ENCODE measurements at places on chromosomes 13 and 19. TPM values are rescaled to one million over a fixed set of nuclear protein-coding genes. Genes with fewer than 3 reads are reported as not detected.

- DNase-seq = peak; percentile 98
These were observed at the start of gene ZNF69 for GRCh38 chr19:11887611-11888531. Gene ZNF69 (plus strand): TSS chr19:11887782. CDS start chr19:11887924, 142 bp downstream.

GRCh38 chr19:4567584-4568071, 8.1 kb upstream of the SEMA6B start:
- peak; percentile 96 for DNase-seq

DNA sequence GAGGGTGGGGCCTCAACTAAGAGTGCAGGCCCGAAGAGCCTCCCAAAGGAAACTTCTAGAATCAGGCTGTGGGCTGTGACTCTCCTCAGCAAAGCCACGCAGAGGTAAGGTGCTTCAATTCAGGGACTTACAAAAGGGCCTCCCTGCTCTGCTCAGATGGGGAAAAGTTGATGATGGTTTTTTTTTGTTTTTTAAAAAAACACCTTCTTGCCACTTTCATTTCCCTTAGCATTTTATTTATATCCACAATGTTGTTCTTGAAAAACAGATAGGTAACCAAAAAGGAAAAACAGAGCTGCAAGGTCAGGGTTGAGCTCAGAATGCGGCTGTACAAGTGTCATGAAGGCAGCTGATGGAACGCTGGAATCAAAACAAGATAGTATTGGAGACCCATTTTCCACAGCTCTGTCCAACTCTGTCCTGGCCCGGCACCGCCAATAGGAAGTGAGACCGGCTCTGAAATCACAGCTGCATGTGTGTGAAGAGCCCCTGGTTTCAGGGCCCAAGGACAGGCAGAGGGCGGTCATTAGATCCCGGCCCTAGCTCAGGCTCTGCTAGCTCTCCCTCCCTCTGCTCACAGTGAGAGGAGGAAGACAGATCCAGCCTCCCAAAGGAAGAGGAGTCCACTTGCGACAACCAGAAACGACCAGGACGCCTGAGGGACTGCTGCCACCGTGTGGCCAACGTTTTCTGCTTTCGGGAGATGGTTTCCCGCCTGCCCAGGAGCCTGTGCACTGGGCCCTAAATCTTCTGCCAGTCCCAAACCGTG, 58.3 kb downstream of the KLF2 start:
- DNase-seq = peak; percentile 86

GRCh38 chr19:38276942-38277517, 12.7 kb downstream of the SPINT2 start:
- no peak for DNase-seq

GRCh38 chr13:39411511-39411910, 191.5 kb downstream of the LHFPL6 start:
- no peak for DNase-seq

GRCh38 chr19:541699-542098, 2.2 kb upstream of the GZMM start:
- DNase-seq = no peak

- DNase-seq = no peak
These were observed 947.9 kb downstream of the PCDH17 start for GRCh38 chr13:58579468-58579867.

The KLK4 gene
- 0.27 TPM for total RNA-seq

DNA sequence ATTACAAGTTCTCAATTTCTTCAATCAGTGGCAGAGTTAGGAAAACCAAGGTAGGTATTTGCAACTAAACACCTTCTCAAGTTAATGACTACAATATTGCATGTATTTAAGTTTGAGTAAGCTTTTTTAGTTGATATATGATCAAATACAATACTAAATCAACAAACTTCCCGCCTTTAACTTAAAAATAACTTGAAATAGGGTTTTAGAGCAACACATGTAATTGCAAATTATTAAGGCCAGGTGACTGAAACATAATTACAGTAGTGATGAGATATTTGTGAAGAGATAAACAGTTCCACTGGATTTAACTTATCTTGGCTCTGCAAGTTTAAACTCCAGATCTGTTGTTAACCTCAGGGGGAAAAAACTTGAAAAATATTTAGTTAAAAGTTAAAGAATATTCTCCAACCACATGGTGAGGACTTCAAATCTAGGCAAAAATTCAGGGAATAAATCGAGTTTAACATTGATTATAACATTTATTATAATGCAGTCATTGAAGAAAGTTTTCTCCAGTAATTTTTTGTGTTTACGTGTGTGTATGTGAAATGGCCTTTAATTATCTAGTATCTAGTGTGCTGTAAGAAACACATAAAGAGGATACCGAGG, 3.6 kb downstream of the DACH1 start:
- DNase-seq = no peak

The KCNJ14 gene
- total RNA-seq = 1.1 TPM

GRCh38 chr19:18551631-18552030, 6.0 kb upstream of the KXD1 start:
- DNase-seq = no peak

The C1QTNF9 gene
- not detected for total RNA-seq

DNA sequence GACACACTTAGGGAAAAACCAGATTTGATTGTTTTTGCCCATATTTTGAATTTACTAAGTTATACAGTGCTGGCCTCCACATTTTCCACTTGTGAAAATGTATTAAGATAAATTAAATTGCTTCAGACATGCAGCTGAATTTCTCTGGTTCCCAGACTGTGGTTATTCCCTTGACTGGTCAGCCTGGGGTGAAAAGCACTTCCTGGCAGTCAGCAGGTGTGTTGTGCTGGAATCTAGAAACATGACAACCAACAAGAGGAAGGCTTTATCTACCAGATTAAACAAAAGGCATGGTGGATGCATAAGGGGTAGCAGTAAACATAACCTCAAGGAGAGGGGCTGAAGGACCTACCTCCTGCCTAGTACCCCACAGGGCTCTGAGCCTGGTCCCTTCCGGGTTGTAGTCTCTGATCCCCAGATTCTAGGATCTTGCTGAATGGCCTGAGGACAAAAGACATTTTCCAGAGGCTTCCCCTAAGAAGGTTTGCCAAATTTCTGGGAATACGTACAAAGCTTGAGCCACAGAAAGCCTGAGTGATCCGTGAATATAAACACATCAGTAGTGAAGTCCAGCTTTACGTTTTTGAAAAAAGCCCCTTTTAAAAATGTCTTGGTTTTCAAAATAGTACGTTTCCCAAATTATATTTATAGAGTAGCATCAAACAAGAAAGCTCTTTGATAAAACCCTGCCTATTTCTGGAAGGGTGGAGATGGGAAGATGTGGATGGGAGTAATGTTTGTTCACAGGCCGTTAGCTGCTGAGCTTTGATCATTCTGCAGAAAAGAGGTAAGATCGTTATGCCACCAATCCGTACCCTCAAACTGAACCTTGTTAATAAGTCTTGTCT, 133.4 kb downstream of the LACC1 start:
- no peak for DNase-seq

The MADCAM1 gene
- 3.9 TPM for total RNA-seq

The ZNF555 gene
- 6.6 TPM for total RNA-seq

GRCh38 chr13:84917252-84917878, 881.9 kb downstream of the SLITRK6 start:
- no peak for DNase-seq

- DNase-seq = peak; percentile 45
These were observed 366 bp upstream of the KL start for GRCh38 chr13:33015791-33016323.

DNA sequence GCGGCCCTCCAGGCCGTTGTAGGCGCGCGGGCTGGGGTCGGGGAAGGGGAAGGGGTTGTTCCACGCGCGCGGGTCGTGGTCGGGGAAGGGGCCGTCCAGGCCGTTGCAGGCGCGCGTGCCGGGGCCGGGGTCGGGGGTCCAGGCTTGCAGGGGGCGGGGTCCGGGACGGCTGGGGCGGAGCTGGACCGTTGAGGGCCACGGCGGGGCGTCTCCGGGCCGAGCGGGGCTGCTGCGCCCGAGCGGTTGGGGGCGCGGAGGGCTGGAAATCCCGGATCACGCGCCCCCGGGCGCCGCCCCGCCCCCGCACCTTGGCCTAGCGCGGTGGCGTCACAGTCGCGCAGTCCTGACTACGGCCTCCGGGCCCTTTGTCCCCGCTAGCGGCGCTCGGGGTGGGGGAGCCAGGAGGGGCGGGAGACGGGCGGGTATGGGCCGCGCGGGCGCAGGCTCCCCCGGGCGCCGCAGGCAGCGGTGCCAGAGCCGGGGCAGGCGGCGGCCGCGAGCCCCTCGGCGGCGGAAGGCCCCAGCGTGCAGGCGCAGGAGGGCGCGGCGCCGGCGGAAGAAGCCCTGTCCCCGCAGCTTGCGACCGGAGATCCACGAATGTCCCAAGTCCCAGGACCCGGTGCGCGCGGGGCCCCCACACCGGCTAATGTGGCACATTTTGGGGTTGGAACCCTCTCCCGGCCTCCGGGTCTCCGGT, 665 bp downstream of the GPX4 start:
- DNase-seq = peak; percentile 78

The ONECUT3 gene
- total RNA-seq = not detected

The ZNF587B gene
- total RNA-seq = 39.9 TPM

The SCGB2B2 gene
- 0.71 TPM for total RNA-seq

- peak; percentile 46 for DNase-seq
These were observed 12.2 kb upstream of the LILRA5 start for GRCh38 chr19:54325194-54325621.

The PRR22 gene
- total RNA-seq = 3.0 TPM

DNA sequence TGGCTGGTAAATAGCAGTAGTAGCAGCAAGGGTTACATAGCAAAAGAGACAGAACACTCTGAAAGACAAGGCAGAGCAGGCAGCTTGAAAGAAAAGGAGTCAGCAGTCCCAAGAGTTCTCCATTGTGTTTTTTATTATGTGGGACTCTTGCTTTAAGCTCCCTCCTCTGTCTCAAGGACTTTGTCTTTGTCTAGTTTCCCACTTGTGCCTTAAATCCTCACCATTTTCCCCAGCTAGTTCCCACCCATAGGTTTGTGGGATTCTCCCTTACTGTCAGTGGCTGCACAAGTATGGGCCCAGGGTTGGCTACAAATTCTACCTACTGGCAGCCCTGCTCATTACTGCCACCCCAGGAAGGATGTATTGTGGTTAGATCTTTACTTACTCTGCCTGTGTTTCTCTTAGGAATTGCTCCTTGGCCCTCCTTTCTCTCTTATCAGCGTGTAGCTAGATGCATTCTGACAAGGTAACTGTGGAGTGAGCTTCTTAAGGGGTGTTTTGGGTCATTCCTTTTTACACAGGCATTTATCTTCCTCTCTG, 413.4 kb upstream of the PCDH9 start:
- DNase-seq = peak; percentile 18

- DNase-seq = no peak
These were observed 1270.8 kb downstream of the PCDH9 start for GRCh38 chr13:65959305-65959704.

The LRRC25 gene
- total RNA-seq = 0.18 TPM

DNA sequence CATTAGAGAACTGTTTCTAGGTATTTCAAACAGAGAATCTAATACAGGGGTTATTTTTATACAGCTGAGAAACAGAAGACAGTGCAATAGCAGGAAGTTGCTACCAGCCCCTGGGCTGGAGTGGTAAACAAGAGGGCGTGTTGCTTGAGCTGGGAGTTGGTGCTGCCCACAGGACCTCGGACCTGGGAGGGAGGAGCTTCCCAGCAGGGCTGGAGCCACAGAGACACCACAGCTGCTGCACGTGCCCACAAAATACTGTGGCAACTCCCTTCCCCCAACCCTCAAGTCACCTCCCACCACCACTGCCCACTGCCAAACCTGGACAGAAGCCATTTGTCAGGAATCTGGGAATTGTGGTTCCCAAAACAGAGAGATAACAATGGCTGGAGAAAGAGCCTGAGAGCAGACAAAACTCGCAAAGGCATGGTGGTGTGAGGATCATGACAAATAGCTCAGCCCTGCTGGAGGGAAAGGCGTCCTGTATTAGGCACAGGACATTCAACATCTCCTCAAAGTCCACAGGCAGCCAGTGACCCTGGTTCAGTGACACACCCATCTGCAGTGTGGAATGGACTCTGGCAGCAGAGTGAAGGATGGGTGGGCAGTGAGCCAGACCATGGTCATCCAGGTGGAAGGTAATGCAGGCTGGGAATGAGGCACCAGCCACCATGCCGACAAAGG, 57.2 kb downstream of the SPATA13 start:
- DNase-seq = no peak

GRCh38 chr13:75135325-75135825, 346.6 kb downstream of the TBC1D4 start:
- DNase-seq = no peak

The ANKRD24 gene
- total RNA-seq = 14.8 TPM

- DNase-seq = no peak
These were observed 3.7 kb upstream of the B3GNT8 start for GRCh38 chr19:41430922-41431321.

The SIGLEC14 gene
- total RNA-seq = not detected

DNA sequence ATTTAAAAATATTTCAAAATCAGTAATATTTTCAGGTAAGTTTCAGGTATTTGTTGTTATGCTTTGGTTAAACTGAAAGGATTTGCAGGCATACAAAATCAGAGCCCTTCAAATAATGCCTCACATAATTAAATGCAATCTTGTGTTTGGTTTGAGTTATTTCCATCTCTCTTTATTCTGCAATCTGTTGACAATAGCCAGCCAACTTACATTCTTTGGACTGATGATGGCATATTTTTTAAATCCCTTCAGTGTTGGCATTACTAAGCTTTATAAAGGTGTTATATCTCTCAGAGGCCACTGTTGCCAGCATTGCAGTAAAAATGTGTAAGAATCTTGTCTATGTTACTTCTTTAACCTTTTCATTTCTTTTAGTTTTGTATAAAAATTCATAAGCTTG, 257.2 kb upstream of the RFC3 start:
- DNase-seq = no peak

Measured in WTC11 (cell line).